ENCODE measurements at places on chromosomes 3 and 15. TPM values are rescaled to one million over a fixed set of nuclear protein-coding genes. Genes with fewer than 3 reads are reported as not detected.
A peak's percentile ranks its signal among the peaks of the same experiment; 100 is the strongest.

DNA sequence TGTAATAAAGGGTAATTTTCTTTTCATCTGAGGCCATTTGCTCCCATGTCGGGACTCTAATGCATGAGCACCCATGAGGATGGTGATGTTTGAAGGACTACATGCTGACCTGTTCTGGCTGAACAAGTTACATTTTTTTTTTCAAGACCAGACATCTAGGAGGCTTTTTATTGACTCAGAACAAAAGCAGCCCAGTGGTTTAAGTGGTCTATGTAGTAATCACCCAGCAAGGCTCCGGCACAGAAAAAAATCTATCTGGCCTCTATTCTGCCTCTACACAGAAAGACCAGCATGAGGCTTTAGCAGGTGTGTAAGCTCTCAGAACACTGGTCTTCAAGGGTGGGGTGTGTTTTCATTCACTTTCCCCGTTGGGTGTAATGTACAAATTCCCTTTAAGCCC is 95.1 kb upstream of the ZBED2 start:
- DNase-seq, result no peak

DNA sequence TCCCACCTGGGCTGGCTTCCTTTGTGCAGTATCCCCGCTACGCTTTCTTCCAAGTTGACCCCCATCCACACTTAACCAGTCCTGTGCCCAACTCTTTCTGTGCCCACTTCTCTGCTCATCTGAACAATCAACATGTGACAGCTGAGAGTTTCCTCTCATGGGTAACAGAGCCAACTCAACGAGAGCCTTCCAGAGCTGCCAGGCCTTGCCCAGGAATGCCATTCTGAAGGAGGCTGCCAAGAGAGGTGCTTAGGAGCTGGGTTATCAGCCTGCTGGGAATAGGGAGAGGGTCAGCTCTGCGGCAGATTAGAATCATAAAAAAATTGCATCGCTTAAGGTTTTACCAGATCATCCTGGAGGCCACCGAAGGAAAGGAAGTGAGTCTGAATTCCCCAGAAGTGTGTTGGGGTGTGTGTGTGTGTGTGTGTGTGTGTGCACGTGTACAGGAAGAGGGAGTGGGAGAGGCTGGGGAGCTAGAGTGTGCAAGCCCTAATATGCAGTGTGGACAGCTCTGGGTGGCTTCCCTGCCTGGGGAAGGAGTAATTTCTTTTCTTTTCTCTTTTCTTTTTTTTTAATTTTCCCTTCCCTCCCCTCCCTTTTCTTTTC is 66.7 kb downstream of the ITGA11 start:
- DNase-seq, result no peak

DNA sequence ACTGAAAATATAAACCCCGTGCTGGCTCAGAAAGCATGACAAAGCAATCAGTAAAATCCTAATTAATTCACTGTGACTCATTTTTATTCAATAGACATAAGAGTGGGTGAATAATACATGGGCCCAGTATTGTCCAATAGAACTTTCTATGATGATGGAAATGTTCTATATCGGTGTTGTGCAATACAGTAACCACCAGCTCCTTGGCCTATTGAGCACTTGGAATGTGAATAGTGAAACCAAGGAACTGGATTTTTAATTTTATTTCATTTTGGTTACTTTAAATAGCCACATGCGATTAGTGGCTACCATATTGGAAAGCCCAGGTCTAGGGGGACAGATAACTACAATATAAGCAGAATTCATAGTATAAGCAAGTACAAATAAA is 69.8 kb upstream of the PPP2R3A start:
- no peak for DNase-seq

DNA sequence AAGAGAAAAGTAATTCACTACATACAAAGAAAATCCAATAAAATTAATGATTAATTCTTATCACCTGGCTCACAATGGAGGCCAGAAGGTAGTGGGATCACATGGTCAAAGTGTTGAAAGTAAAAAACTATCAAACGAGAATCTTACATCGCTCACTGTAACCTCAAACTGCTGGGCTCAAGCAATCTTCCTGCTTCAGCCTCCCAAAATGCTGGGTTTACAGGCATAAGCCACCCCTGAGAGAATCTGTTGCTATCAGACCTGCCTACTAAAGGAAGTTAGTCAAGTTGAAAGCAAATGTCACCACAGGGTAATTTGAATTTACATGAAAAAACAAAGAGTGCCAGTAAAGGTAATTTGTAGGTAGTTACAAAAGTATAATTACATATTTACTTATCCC is 103.3 kb downstream of the PCCB start:
- no peak for DNase-seq

DNA sequence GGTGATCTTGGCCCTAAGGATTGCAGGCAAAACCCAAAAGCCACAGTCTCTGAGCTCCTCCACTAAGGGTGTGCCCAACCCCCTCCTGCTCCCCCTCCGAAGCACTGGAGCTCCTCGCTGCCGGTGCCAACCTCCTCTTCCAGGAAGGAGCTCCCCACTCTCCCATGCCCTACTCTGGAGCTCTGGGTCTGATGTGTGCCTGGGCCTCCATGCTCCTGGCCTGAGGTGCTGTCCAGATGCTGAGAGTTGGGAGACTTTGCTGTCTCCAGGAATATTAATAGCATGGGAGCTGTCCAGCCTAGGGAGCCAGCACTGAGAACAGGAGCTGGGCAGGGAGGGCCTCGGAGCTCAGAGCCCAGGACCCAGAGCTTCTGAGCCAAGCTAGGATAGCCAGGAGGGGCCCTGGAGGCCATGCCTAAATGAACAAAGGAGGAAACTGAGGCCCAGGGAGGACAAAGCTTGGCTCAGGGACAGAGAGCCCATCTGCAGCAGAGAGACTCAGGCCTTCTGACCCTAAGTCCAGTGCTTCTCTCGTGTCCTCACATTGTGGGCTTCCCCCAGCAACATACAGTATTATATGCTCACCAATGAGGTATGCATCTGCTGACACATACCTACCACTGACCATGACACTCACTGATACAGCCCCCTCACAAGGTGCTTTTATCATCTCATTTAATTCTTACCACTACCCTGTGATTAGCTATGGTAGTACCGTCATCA is 36.9 kb upstream of the HERC1 start:
- DNase-seq, result no peak

DNA sequence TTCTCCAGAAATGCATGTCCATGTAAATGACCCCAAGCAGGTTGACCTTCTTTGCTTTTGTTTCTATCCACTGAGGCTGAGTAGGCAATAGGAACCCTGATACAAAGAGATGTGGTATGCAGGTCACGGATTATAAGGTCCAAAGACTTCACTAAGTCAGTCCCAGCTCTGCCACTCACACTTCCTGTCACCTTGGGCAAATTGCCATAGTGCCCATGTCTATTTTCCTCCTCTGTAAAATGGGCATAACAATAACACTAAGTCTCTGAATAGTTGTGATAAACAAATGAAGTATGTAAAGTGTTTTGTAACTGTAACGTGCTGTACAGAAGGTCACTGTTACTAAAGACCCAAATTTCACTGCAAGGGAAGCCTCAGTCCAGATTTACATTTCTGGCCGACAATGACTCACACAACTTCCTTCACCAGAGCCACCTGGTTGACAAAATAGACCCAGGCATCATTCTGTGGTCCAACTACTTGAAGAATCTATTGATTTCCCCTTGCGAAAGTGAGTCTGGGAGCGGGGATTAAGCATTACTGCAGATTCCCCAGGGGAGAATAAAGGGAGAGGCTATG is 175.4 kb upstream of the LPP start:
- DNase-seq, result peak; percentile 63

GRCh38 chr3:130426206-130426605 is 80.7 kb downstream of the COL6A5 start:
- DNase-seq, result no peak

Gene PRSS50
- not detected for polyA plus RNA-seq

DNA sequence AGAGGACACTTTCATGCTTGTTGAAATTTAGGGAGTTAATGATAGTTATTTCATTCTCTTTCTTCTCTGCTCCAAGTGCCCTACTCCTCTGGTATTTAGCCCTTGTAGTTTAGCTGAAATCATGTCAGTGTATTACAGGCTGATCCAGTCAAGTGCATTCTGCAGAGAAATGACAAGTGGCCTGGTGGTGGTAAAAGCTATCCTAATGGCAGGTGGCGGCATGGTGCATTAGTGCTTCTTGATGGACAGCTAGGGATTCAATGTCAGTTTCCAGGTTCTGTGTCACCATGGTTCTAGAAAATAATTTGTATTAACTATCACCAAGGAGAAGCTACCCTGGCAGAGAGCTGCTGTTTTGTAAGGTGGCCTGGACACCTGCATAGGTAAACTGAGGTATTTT is 90.0 kb upstream of the BNIP2 start:
- DNase-seq, result no peak

Gene CLDN16
- not detected for polyA plus RNA-seq

DNA sequence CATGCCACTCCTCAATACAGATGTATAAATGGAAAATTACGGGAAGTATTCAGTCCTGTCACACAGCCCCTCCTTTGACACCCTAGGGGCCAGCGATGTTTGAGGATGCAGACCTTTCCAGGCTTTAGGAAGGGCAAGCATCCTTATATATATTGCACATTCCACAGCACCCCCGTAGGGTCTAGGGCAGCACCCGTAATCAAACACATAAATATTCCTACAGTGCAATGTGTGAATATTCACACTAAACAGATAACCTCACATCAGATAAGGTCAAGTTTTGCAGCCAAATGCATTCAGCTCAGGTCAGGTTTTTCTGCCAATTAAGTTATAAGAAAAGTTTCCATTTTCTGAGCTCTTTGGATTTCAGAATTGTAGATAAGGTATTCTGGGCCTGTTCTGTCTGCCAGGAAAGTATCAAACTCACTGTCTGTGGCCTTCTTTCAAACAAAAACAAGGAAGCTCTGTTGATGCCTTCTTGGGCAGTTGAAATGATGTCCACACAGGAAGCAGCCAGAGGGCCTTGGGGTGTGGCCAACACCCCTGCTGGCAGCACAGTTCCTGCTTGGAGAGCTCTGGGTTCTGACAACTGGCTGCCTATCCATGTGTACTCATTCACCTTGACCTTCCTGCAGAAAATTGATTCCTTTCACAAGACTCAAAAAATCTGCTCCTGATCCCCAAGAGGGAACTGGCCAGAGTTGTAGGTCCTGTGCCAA is 427.0 kb downstream of the NTRK3 start:
- DNase-seq, result no peak

GRCh38 chr3:167882057-167882667 is 146.6 kb downstream of the SERPINI1 start:
- peak; percentile 51 for DNase-seq

Gene SPTBN5
- polyA plus RNA-seq, result not detected
